ENCODE measurements at places on chromosomes 12 and 14. TPM values are rescaled to one million over a fixed set of nuclear protein-coding genes. Genes with fewer than 3 reads are reported as not detected.

The PRR4 gene
- total RNA-seq, result 1.7 TPM

The PPFIA2 gene
- 0.83 TPM for total RNA-seq

The LRTM2 gene
- total RNA-seq, result not detected

The PFKM gene
- 39.1 TPM for total RNA-seq

The KRT85 gene
- total RNA-seq, result not detected

The NYNRIN gene
- total RNA-seq, result 17.9 TPM

The GOLGA5 gene
- total RNA-seq, result 31.9 TPM

The TMEM119 gene
- 13.4 TPM for total RNA-seq

The TPPP2 gene
- not detected for total RNA-seq

The HEBP1 gene
- 72.7 TPM for total RNA-seq

Data from lower lobe of right lung (tissue), 2 donors.